ENCODE measurements at places on chromosomes 12 and 14. TPM values are rescaled to one million over a fixed set of nuclear protein-coding genes. Genes with fewer than 3 reads are reported as not detected.

Gene NRIP2
- total RNA-seq, result 9.7 TPM

Gene MON2
- total RNA-seq, result 14.4 TPM

DNA sequence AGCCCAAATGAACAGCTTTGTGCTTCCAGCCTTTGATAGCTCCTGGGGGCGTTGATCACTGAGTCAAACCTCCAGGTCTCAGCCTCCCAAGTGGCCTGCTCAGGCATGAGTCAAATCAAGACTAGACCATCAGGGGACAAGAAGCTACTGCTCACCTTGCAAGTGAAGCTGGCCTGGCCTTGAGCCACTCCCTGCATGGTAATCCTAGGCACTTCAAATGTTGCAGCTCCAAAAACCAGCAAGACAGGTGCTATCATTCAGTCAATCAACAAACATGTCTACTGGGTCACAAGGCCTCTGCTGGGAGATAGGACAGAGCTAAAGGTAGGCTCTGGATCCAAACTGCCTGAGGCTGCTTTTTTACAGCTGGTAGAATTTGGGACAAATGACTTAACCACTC lies 33.1 kb upstream of the NOS1 start:
- DNase-seq, result no peak

- DNase-seq, result no peak
Observed at GRCh38 chr12:21500786-21501257, 613 bp downstream of the RECQL start.

- no peak for DNase-seq
Observed at GRCh38 chr14:79278286-79278797, 933.0 kb downstream of the DIO2 start.

DNA sequence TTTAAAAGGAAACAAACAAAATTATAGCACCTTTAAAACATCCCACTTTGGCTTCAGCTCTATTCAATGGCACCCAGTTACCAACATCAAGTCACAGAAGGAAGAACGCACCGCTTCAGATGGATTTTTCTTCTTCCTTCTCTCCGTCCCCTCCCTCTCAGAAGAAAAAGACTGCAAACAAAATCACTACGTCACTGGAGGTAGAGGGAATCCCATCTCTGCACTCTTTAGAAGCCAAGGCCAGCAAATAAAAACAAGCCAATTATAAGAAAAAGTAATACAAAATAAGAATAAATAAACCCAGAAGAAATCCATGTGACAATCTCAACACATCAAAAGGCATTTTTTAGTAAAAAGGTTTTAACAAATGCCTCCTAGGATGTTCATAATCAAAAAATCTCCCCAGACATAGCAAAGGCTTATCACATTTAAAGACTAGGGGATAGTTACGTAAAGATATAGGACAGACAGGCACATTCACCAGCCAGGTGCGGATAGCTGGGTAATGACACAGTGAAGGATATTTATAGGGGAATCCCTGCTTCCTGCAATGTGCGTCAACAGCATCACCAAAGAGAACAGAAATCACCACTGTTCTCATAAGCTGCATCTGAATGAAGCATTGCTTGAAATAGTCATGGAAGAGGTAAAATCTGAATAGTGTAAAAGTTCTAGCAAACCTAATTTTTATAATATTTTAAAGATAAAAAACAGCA lies 89.4 kb downstream of the R3HDM2 start:
- DNase-seq, result no peak

GRCh38 chr12:79291711-79292110 lies 399.1 kb downstream of the PAWR start:
- no peak for DNase-seq

- no peak for DNase-seq
Observed at GRCh38 chr12:27279826-27280225, 35.7 kb downstream of the STK38L start.

Data from ascending aorta (tissue), 2 donors.